ENCODE measurements at places on chromosomes 12 and 14.

DNA sequence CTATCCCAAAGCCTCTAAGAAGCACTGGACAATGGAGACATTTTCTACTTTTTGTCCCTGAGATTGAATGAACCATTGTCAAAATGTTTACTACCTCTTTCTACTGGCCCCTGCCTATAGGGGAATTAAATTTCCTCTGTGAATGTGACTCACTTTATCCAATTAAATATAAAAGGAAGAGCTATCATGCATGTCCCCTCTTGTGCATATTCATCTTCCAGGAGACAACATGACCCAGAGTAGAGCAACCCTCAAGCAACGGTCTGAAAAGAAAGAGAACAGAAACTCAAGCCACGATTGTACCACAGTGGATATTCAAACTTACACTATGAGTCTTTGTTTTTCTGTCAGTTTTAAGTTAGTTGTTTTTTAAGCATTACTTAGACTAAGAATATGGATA, 938.4 kb upstream of the ATXN7L3B start:
- DNase-seq, result no peak

GRCh38 chr14:67373347-67373746, 13.2 kb downstream of the EIF2S1 start:
- no peak for DNase-seq

DNA sequence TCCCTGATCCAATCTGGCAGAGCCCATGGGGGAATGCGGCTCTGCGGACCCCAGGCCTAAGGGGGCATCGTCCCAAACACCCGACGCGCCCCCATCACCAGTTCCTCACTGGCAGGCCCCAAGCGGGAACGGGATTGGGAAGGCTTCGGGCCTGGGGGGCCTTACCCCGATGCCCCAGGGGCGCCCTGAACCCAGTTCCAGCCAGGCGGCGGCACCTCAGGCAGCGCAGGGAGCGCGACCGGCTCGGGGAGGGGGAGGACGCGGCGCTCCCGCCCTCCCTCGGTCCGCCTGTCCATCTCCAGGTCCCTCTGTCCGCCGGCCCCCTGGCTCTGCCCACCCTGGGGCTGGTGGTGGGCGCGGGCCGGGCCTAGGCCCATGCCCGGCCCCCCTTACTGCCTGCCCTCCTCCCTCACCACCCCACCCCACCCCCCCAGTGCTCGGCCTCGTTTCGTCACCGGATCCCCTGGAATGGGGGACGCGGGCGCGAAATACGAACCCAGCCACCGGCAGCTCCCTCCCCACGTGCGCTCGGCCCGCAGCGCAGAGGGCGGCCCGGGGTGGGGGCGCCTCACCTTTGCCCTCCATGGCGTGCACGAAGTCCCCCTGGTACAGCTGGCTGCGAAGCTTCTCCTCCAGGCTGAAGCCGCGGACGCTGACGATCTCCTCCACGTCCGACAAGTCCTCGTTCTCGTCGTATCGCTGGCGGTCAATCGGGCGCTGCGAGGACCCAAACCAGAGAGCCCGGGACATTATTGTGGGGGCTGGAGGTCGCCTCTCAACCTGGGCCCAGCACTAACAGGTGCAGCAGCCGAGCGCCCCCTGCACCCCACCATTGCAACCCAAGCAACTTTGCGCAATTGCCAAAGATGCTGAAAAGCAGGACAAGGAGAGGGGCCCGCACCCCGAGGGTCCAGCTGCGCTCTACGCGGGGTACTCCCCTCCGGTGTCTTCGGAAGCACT, 2.3 kb downstream of the KDM2B start:
- DNase-seq, result no peak

- DNase-seq, result no peak
Measured at GRCh38 chr14:34853041-34853440, 22.1 kb downstream of the BAZ1A start.

- DNase-seq, result no peak
Measured at GRCh38 chr14:101812071-101812470, 50.6 kb downstream of the PPP2R5C start.

DNA sequence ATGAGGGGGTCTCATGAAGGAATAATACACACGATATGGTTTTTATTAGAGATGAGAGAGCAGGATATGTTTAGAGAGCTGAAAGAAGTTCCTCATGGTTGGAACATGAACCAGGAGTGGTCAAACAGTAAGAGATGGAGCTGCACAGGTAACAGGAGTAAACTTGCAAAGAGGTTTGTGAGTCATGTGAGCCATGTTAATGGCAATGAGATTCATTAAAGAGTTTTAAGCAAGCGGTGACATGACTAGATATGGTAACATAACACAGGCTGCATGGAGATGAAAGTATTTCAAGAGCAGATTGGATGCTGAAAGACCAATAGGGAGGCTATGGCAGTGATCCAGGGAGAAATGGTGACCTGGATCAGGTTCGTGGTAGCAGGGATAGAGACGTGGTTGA, 62.6 kb upstream of the SSTR1 start:
- DNase-seq, result peak; percentile 18

DNA sequence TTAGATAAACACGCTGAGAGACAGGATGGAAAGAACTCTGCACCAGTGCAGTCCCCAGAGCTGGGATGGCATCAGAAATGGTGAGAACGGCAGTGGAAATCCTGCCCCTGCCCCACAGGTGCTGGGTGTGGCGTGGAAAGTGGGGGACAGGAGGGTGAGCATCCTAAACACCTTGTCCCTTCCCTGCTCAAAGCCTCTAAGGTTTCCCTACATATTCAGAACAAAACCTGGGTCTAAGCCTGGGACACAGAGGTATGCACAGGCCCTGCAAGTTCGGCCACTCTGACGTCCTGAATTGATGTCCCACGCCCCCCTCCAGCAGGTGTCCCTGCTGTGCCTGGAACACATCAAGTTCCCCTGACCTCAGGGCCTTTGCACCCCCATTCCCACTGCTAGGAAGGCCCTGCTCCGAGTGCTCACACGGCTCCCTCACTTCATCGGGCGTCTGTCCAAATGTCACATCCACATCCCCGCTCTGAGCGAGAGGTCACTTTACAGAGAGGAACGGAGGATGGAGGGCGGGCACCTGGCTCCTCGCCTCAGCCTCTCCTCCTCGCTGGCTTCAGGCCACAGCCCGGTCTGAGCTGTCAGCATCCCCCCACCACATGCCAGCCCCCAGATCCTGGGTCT, 38.5 kb upstream of the SFSWAP start:
- no peak for DNase-seq

DNA sequence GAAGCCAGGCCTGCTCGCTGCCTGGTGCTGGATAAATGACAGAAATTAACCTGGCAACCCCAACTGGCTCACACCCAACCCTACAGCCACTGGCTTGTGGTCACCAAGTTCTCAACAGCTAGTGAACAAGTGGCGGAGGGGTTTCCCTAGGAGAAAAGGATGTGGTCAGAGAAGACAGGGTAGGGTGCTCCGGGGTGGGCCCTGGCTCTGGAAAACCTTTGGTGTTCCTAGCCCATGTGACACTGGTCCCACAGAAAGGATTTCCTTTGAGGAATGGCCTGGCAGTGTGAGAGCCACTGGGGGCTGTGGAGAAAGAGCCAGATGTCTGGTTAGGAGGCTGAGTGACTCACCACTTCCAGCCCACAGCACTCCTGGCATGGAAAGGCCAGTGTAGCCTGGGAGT, 8.7 kb downstream of the SYNE3 start:
- DNase-seq, result no peak

GRCh38 chr12:3583656-3584334, 92.8 kb downstream of the PRMT8 start:
- DNase-seq, result no peak

All from NCI-H2171 treated with DMSO at 0.1 percent for 48 hours (cell line).